ENCODE measurements at places on chromosomes 16 and 17.

DNA sequence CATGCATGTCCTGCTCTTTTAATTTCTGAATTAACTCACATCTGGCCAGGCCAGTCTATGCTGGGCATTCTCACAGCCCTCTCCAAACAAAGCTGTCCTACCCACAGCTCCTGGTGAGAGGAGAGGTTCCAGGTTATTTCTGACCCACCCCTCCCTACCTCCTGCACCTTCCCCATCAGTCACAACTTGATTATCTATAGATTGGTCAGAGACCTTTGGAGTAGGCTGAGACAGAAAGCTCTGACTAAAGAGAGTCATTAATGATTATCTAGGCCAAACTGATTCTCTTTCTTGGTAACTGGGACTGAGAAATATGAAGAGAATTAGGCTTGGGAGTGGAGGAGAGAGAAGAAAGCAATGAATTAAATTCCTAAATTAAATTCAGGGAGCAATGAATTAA, 1.4 kb upstream of the KRT222 start:
- no peak for DNase-seq

DNA sequence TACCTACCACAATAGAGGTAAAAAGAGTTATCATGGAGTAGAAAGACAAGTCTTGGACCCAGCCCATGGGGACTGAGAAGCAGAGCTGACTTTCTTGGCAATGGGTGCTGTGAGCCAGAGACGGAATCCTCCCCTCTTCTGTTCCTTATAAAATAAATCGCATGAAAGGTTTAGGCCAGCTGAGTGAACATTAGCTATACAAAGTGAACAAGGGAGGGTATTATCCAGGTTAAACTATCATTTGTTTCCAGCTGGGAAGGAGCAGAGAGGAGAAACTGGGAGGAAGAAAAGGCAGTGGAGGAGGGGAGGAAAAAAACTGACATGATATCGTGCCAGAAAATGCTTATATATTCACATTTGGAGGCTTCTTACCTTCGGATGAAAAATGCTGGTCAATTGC, 13.3 kb upstream of the PAFAH1B1 start:
- DNase-seq, result no peak

DNA sequence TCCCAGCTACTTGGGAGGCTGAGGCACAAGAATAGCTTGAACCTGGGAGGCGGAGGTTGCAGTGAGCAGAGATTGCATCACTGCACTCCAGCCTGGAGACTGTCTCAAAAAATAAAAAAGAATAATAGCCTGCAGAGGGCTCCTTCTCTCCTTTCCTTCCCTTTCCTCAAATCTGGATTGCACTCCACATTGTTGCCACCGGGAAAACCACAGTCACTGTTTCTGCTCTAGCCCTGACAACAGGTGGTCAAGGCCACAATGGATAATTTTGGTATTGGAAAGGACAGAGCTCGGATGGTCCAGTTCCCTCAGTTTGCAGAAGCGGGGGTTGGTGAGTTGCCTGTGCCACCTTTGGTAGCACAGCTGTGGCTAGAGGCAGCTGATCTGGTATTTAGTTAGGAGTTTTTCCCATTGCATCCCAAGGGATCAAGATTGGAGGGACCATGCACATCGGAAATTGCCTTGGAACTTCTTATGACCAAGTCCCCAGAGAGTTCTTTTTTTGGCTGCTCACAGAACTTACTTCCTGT, 44.7 kb upstream of the PRSS54 start:
- DNase-seq, result no peak

DNA sequence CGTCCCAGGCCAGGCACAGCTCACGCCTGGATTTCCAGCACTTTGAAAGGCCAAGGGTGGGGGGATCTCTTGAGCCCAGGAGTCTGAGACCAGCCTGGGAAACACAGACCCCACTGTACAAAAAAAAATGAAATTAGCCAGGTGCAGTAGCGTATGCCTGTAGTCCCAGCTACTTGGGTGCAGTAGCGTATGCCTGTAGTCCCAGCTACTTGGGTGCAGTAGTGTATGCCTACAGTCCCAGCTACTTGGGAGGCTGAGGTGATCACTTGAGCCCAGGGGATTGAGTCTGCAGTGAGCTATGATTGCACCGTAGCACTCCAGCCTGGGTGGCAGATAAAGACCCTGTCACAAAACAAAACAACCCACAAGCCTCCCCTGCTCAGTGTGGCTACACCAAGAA, 27.0 kb upstream of the SLC25A19 start:
- no peak for DNase-seq

DNA sequence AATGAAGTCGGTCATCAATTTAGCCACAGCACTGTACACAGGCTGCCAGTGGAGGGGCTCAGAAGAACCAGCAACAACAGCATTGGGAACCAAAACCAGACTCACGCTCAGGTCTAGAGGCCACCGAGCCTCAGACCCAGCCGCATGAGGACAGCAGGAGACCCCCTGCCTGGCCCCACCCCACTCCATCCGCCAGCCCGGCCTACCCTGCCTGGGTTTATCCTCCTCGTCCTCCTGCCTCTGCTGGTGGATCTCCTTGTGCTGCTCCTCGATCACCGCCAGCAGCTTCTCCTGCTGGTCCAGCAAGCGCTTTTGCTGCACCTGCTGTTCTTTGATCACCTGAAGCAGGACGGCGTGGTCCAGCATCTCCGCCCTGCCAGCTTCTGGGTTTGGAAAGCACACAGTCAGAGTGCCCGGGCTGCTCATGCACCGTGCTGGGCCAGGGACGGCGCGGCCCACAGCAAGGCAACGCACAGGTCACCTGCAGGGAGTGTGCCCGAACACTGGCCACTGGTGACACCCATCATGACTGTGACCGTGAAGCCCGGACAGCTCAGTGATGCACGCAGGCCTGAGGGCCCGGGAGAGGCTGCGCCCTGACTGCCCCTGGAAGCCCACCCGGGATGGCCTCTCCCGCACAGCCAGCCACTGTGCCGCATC, 7.7 kb downstream of the NDUFAF8 start:
- no peak for DNase-seq

- DNase-seq, result no peak
Measured at GRCh38 chr17:17681744-17682292, 560 bp downstream of the RAI1 start.

DNA sequence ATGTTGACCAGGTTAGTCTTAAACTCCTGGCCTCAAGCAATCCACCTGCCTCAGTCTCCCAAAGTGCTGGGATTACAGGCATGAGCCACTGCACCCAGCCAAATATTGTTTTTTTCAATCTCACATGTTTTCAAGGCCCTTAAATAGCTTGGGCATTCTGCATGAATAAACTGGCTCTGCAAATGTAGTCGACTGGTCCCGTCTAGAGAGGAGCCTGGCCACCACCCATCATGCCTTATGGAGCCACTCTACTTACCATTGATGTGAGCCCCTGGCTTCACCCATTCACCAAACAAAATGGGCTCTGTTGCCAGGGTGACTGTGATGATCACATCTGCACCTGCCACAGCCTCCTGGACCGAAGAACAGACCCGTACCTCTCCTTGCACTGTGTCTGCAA, 10.8 kb downstream of the CRYM start:
- no peak for DNase-seq

DNA sequence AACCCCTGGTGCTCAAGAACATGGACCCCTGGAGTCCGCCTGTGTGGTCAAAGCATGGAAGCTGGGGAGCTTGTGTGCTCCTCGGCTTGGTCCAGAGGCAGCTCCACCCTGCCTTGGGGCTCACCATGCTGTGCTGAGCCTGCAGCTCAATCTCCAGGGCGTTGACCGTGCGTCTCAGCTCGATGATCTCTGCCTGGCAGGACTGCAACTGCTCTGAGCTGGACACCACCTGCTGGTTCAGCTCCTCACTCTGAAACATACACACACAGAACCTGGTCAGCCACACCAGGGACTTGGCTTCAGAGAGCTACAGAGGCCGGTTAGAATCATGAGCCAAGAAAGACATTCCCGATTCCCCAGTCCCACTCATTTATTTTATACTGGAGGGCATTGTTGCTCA, 2.7 kb downstream of the KRT35 start:
- no peak for DNase-seq

DNA sequence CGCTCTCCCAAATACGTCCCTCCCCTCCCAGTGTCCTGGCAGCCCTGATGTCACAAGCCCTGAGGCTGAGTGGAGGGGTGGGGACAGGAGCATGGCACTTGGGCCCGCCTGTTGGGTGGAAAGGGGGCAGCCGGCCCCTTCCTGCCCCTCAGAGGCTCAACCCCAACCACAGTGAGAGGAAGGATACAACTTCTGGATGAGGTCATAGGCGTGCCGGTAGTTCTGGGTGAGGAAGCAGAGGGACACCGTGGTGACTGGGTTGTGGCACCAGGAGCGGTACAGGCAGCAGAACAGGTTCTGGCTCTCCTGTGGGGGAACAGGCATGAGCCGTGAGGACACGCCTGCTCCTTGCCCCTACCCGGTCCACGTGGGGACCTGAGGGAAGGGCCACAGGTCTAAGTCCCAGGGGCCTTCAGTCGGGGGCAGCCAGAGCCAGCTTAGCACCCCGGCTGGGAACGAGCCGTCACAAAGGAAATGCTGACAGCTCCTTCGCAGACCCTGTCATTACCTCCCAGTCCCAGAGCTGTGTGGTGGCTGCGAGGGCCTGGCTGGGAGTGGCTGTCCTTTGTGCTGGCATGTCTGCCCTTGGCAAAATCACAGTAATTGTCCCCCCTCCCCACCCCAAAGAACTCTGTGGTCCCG, 11.2 kb upstream of the MTSS2 start:
- DNase-seq, result peak; percentile 59
